ENCODE measurements at places on chromosomes 3 and 15. TPM values are rescaled to one million over a fixed set of nuclear protein-coding genes. Genes with fewer than 3 reads are reported as not detected.

The SPTBN5 gene
- 0.21 TPM for total RNA-seq

The MORC1 gene
- total RNA-seq = not detected

The CAMP gene
- not detected for total RNA-seq

The COL7A1 gene
- total RNA-seq = 1.3 TPM

The CNTN3 gene
- not detected for total RNA-seq

The BNC1 gene
- total RNA-seq = not detected

The CLDN18 gene
- not detected for total RNA-seq

The SAMMSON gene
- total RNA-seq = not detected

The THUMPD3 gene
- total RNA-seq = 65.5 TPM

The MST1R gene
- total RNA-seq = 0.80 TPM

The DUSP7 gene
- 26.8 TPM for total RNA-seq

The ZDHHC19 gene
- total RNA-seq = not detected

The AADACL2 gene
- total RNA-seq = not detected

The WNT5A gene
- total RNA-seq = not detected

The DOCK3 gene
- 2.1 TPM for total RNA-seq

The STRC gene
- 0.19 TPM for total RNA-seq

The TUSC7 gene
- not detected for total RNA-seq

The THAP10 gene
- 0.36 TPM for total RNA-seq

The NKIRAS1 gene
- 6.2 TPM for total RNA-seq

The CYP8B1 gene
- total RNA-seq = not detected

The C2CD4A gene
- total RNA-seq = 0.27 TPM

The MEIS2 gene
- not detected for total RNA-seq

The FAM81A gene
- total RNA-seq = 2.2 TPM

The SLC6A1 gene
- total RNA-seq = not detected

The CD96 gene
- total RNA-seq = 68.3 TPM

The MAPKAPK3 gene
- 169 TPM for total RNA-seq

The UROC1 gene
- not detected for total RNA-seq

The CCDC39 gene
- not detected for total RNA-seq

The ST8SIA2 gene
- not detected for total RNA-seq

The SNTN gene
- not detected for total RNA-seq

The SLC22A13 gene
- 0.36 TPM for total RNA-seq

The CCR4 gene
- 41.6 TPM for total RNA-seq

The XCR1 gene
- not detected for total RNA-seq

The GRIP2 gene
- total RNA-seq = not detected

The CHST13 gene
- not detected for total RNA-seq

The GOLGA6D gene
- total RNA-seq = not detected

The RSL24D1 gene
- 190 TPM for total RNA-seq

The PLCH1 gene
- 0.10 TPM for total RNA-seq

The ERC2 gene
- not detected for total RNA-seq

The MESP1 gene
- total RNA-seq = 7.3 TPM

The SLC9C1 gene
- total RNA-seq = not detected

The IGSF11 gene
- not detected for total RNA-seq

The TRIM42 gene
- total RNA-seq = not detected

The NANOGP8 gene
- total RNA-seq = not detected

The ETV5 gene
- total RNA-seq = 2.2 TPM

The RETNLB gene
- not detected for total RNA-seq

The MYH15 gene
- 0.17 TPM for total RNA-seq

The CADM2 gene
- total RNA-seq = 0.25 TPM

The MAN2C1 gene
- total RNA-seq = 142 TPM
